ENCODE measurements at places on chromosomes 2 and 18. TPM values are rescaled to one million over a fixed set of nuclear protein-coding genes. Genes with fewer than 3 reads are reported as not detected.
A peak's percentile ranks its signal among the peaks of the same experiment; 100 is the strongest.

GRCh38 chr2:134689315-134689714, 29.5 kb downstream of the TMEM163 start:
- peaks cover 1% of the 10 kb centered on the region for H3K4me1 ChIP-seq
- no peaks in the 10 kb centered on the region for H3K36me3 ChIP-seq

DNA sequence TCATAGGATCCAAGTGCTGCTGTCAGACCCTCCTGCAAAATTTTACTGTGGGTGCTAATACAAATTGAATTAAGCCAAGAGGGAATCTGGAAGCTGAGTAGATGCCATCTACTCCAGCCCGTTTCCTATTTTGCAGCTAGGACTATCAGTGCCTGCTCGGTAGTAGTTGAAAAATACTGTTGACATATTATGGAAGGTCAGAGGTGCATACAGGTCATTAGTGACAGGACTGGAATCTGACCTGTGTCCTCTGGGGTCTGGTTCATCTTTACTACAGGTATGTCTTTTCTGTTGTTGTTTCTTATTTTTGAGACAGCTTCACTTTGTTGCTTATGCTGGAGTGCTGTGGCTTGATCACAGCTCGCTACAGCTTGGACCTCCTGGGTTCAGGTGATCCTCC, 58.8 kb downstream of the MAP4K4 start:
- no peak for DNase-seq
- H3K4me1 ChIP-seq, result peaks cover 61% of the 10 kb centered on the region
- 0 out of 2 replicates have a peak, but pooled peaks cover 3% of the 10 kb centered on the region for H3K36me3 ChIP-seq
- H3K27ac ChIP-seq, result no peak overlapping the region
- no peaks in the 10 kb centered on the region for H3K27me3 ChIP-seq

DNA sequence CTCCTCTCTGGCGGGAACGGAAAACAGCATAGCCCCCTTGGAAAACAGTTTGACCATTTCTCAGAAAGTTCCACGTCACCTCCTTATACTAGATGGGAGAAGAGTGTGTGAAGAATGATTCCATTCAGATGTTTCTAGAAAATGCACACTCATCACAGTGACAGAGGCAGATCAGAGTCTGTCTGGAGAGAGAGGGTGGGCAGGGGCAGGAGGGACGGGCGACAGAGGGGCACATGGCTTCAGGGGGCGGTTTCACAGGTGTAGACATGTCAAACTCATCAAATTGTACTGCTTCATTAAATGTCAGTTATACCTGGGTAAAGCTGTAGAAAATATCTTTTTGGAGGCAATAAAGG, 88.8 kb upstream of the TAF1B start:
- peaks cover 33% of the 10 kb centered on the region for H3K4me1 ChIP-seq
- no peaks in the 10 kb centered on the region for H3K27me3 ChIP-seq
- H3K4me3 ChIP-seq, result peak overlapping the region; percentile 66
- no peak for DNase-seq

DNA sequence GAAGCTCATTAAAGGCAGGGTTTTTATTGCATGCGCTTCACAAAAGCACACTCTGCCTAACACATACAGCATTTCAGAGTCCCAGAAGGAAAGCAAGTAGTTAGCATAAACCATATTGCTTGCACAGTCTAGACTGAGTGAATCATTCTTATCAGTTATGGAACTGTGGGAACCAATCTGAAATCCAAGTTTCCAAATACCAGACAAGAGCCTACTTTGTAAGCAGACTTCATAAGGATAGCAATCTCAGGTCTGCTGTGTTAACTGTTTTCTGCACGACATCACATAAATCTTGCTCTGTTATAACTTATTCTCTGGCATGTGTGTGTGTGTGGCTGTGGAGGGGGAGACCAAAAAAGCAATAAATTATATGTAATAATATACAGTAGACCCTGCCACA, 608.1 kb upstream of the REG3G start:
- H3K27ac ChIP-seq, result no peak overlapping the region
- no peaks in the 10 kb centered on the region for H3K36me3 ChIP-seq
- H3K27me3 ChIP-seq, result no peaks in the 10 kb centered on the region
- no peak overlapping the region for H3K4me3 ChIP-seq
- DNase-seq, result no peak

- peaks cover 19% of the 10 kb centered on the region for H3K27me3 ChIP-seq
- no peaks in the 10 kb centered on the region for H3K4me1 ChIP-seq
- DNase-seq, result no peak
- H3K4me3 ChIP-seq, result no peak overlapping the region
- H3K27ac ChIP-seq, result no peak overlapping the region
Observed at GRCh38 chr2:26534865-26535662, 57.1 kb upstream of the OTOF start.

GRCh38 chr2:18262601-18263000, 297.9 kb downstream of the RDH14 start:
- H3K36me3 ChIP-seq, result no peaks in the 10 kb centered on the region
- H3K4me1 ChIP-seq, result no peaks in the 10 kb centered on the region
- H3K4me3 ChIP-seq, result no peak overlapping the region

DNA sequence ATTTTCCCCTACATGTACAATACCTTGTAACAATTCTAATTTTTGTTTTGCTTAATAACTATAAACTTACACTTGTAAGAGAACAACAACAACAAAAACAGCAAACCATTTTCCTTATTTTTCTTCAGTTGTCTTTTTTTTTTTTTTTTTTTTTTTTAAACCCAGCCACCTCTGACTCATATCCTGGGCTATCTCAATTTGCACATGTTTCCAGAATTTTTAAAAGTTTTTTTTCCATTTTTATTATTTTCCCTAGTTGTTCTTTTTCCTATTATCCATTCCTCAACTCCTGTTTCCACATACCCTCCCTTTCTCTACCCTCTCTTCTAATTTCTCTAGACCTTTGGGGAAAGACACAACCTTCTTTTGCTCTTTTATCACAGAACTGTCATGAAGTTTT, 112.5 kb downstream of the EFEMP1 start:
- no peak overlapping the region for H3K4me3 ChIP-seq
- no peak for DNase-seq
- H3K4me1 ChIP-seq, result peaks cover 11% of the 10 kb centered on the region
- no peaks in the 10 kb centered on the region for H3K36me3 ChIP-seq

- H3K27me3 ChIP-seq, result no peaks in the 10 kb centered on the region
- H3K27ac ChIP-seq, result peak overlapping the region; percentile 49
- peaks cover 15% of the 10 kb centered on the region for H3K4me1 ChIP-seq
- H3K36me3 ChIP-seq, result peaks cover 16% of the 10 kb centered on the region
Observed at GRCh38 chr2:37000318-37000717, 34.0 kb upstream of the STRN start.

GRCh38 chr18:22711192-22711685, 221.9 kb upstream of the RBBP8 start:
- no peaks in the 10 kb centered on the region for H3K27me3 ChIP-seq
- peaks cover 17% of the 10 kb centered on the region for H3K4me1 ChIP-seq
- DNase-seq, result peak; percentile 72
- H3K27ac ChIP-seq, result peak overlapping the region; percentile 77
- peak overlapping the region; percentile 64 for H3K4me3 ChIP-seq

- H3K36me3 ChIP-seq, result no peaks in the 10 kb centered on the region
- no peak overlapping the region for H3K27ac ChIP-seq
- DNase-seq, result no peak
- H3K4me3 ChIP-seq, result no peak overlapping the region
- H3K27me3 ChIP-seq, result no peaks in the 10 kb centered on the region
Observed at GRCh38 chr2:40200366-40200915, 251.4 kb downstream of the SLC8A1 start.

GRCh38 chr18:34729740-34730355, 19.8 kb downstream of the DTNA start:
- no peaks in the 10 kb centered on the region for H3K36me3 ChIP-seq
- H3K4me1 ChIP-seq, result no peaks in the 10 kb centered on the region
- no peaks in the 10 kb centered on the region for H3K27me3 ChIP-seq
- DNase-seq, result no peak

DNA sequence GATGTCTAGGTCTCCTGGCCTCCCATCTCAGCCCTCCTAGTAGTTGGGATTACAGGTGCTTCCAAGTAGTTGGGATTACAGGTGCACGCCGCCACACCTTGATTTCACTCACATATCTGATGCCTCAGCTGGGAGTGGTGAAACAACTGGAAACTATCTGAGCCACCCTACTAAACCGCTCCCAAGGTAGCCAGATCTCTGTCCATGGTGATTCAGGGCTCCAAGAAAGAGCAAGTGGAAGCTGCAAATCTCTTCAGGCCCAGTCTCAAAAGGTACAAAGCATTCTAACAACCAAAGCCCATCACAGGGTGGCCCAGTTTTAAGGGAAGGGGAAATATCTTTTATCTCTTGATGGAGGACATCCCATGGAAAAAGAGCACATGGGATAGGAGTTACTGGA, 19.0 kb downstream of the C1GALT1C1L start:
- no peak for DNase-seq
- no peaks in the 10 kb centered on the region for H3K27me3 ChIP-seq
- no peaks in the 10 kb centered on the region for H3K36me3 ChIP-seq
- H3K27ac ChIP-seq, result no peak overlapping the region

- peaks cover 21% of the 10 kb centered on the region for H3K4me1 ChIP-seq
- H3K27ac ChIP-seq, result peak overlapping the region; percentile 47
- 0 out of 2 replicates have a peak overlapping the region, but pooled peaks have one; percentile 30 for H3K4me3 ChIP-seq
- peaks cover 54% of the 10 kb centered on the region for H3K36me3 ChIP-seq
Observed at GRCh38 chr18:73331212-73331772, 463.5 kb upstream of the NETO1 start.

GRCh38 chr18:37322492-37323035, 243.0 kb downstream of the CELF4 start:
- DNase-seq, result peak; percentile 29
- no peaks in the 10 kb centered on the region for H3K4me1 ChIP-seq
- H3K4me3 ChIP-seq, result no peak overlapping the region
- H3K27ac ChIP-seq, result no peak overlapping the region
- no peaks in the 10 kb centered on the region for H3K36me3 ChIP-seq

- DNase-seq, result no peak
- no peak overlapping the region for H3K27ac ChIP-seq
- no peaks in the 10 kb centered on the region for H3K36me3 ChIP-seq
- no peak overlapping the region for H3K4me3 ChIP-seq
- H3K4me1 ChIP-seq, result no peaks in the 10 kb centered on the region
Observed at GRCh38 chr2:204441316-204441715, 104.0 kb upstream of the PARD3B start.

- peaks cover 22% of the 10 kb centered on the region for H3K4me1 ChIP-seq
- H3K36me3 ChIP-seq, result no peaks in the 10 kb centered on the region
- no peak for DNase-seq
- 0 out of 2 replicates have a peak overlapping the region, but pooled peaks have one; percentile 46 for H3K27ac ChIP-seq
Observed at GRCh38 chr2:152406119-152406835, 71.3 kb downstream of the FMNL2 start.

DNA sequence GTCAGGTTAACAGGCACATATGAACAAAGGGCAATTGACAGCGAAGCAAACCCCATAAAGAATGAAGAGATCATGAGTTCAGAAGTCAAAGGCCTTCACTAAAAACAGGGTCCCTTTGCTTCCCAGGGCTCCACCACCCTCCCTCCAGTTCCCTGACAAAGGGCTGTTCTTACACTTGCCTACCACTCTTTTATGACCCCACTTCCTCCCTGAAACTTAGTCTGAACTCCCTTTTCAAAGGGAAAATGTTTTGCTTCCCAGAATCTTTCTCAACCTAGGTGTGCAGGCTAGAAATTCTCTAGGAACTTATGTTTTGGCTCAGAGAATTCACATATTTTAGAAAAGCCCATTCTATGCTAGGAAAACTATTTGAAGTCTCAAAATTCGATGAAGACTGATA, 86.0 kb upstream of the ITGA4 start:
- H3K36me3 ChIP-seq, result no peaks in the 10 kb centered on the region
- DNase-seq, result no peak
- no peak overlapping the region for H3K4me3 ChIP-seq
- no peaks in the 10 kb centered on the region for H3K27me3 ChIP-seq
- no peaks in the 10 kb centered on the region for H3K4me1 ChIP-seq
- no peak overlapping the region for H3K27ac ChIP-seq

DNA sequence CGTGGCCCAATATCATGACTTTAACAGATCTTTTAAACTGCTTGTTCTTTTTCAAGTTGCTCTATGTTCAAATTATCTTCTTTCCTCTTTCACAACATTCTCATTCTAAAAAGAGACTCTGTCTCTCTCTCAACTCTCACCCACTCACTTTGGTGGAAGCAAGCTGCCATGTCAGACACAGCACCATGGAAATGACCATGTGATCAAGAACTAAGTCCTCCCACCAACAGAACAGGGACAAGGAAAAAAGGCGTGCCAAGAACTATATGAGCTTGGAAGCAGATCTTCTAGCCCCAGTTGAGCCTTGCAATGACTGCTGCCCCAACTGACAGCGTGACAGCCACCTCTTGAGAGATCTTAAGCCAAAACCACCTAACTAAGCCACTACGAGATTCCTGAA, 23.9 kb downstream of the BAZ2B start:
- H3K27ac ChIP-seq, result no peak overlapping the region
- H3K27me3 ChIP-seq, result no peaks in the 10 kb centered on the region
- no peaks in the 10 kb centered on the region for H3K36me3 ChIP-seq
- peaks cover 11% of the 10 kb centered on the region for H3K4me1 ChIP-seq

DNA sequence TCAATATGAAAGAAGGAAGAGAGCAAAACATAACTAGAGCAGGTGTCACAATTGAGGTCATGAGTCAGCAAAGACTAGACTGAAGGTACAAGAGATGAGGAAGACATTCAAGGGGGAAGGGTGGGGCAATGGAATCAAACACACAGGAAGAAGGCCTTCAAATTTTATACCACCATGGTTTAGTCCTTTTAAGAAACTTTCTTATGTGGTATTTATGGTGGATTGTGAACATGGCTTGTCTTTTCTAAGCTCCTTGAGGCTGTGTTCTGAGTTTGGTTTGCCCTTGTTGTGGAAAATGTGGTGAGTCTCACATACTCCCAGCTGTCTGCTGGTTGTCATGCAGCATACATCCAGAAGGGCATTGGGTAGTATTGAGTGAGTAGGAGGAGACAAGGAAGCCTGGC, 62.1 kb downstream of the NABP1 start:
- H3K4me3 ChIP-seq, result no peak overlapping the region
- peaks cover 10% of the 10 kb centered on the region for H3K4me1 ChIP-seq
- DNase-seq, result no peak
- H3K27me3 ChIP-seq, result no peaks in the 10 kb centered on the region
- H3K27ac ChIP-seq, result no peak overlapping the region

- no peaks in the 10 kb centered on the region for H3K4me1 ChIP-seq
- H3K27ac ChIP-seq, result no peak overlapping the region
- peak; percentile 63 for DNase-seq
- H3K4me3 ChIP-seq, result no peak overlapping the region
- H3K36me3 ChIP-seq, result no peaks in the 10 kb centered on the region
Observed at GRCh38 chr2:221969087-221969829, 329.5 kb downstream of the PAX3 start.

Gene SALL3
- total RNA-seq, result not detected

Gene MYCN
- total RNA-seq, result not detected

Gene ADAM23
- total RNA-seq, result 0.22 TPM

Gene GALR1
- not detected for total RNA-seq

Gene DES
- total RNA-seq, result not detected

Gene LTBP1
- total RNA-seq, result 34.0 TPM

Gene ZEB2
- total RNA-seq, result 0.69 TPM

Gene SLC5A7
- total RNA-seq, result 0.06 TPM

Gene DYNAP
- total RNA-seq, result not detected

Gene LCT
- total RNA-seq, result not detected

Gene LIPG
- total RNA-seq, result 9.1 TPM

Gene DLGAP1
- total RNA-seq, result not detected

All from PC-3 (cell line).